ENCODE measurements at places on chromosomes 2 and 18.

GRCh38 chr2:85656468-85656867, 11.5 kb downstream of the SFTPB start:
- H3K4me3 ChIP-seq, result no peak overlapping the region
- no peaks in the 10 kb centered on the region for H3K4me1 ChIP-seq
- peak overlapping the region; percentile 89 for H3K27ac ChIP-seq
- DNase-seq, result no peak

GRCh38 chr18:10120622-10121021, 206.8 kb downstream of the VAPA start:
- H3K4me3 ChIP-seq, result no peak overlapping the region
- no peaks in the 10 kb centered on the region for H3K4me1 ChIP-seq
- no peak overlapping the region for H3K27ac ChIP-seq

- H3K27me3 ChIP-seq, result peaks cover 43% of the 10 kb centered on the region
- no peak overlapping the region for H3K27ac ChIP-seq
- no peak overlapping the region for H3K4me3 ChIP-seq
- peaks cover 1% of the 10 kb centered on the region for H3K36me3 ChIP-seq
- peaks cover 6% of the 10 kb centered on the region for H3K4me1 ChIP-seq
- no peak for DNase-seq
Observed at GRCh38 chr2:74767618-74768017, 66.3 kb upstream of the HK2 start.

- DNase-seq, result no peak
- no peaks in the 10 kb centered on the region for H3K27me3 ChIP-seq
- H3K36me3 ChIP-seq, result no peaks in the 10 kb centered on the region
- H3K4me1 ChIP-seq, result no peaks in the 10 kb centered on the region
Observed at GRCh38 chr2:155871940-155872339, 460.6 kb downstream of the NR4A2 start.

- no peak for DNase-seq
- no peak overlapping the region for H3K4me3 ChIP-seq
- peaks cover 2% of the 10 kb centered on the region for H3K36me3 ChIP-seq
- H3K27ac ChIP-seq, result no peak overlapping the region
Observed at GRCh38 chr2:118994778-118995177, 52.8 kb downstream of the MARCO start.

GRCh38 chr2:183284606-183285005, 160.4 kb downstream of the NUP35 start:
- H3K4me3 ChIP-seq, result no peak overlapping the region
- no peak for DNase-seq
- H3K36me3 ChIP-seq, result peaks cover 2% of the 10 kb centered on the region

- no peak overlapping the region for H3K4me3 ChIP-seq
- no peak overlapping the region for H3K27ac ChIP-seq
- no peak for DNase-seq
- H3K36me3 ChIP-seq, result no peaks in the 10 kb centered on the region
Observed at GRCh38 chr18:21345840-21346239, 103.8 kb downstream of the GREB1L start.

GRCh38 chr2:65691816-65692215, 259.4 kb upstream of the SPRED2 start:
- H3K27me3 ChIP-seq, result peaks cover 34% of the 10 kb centered on the region
- H3K27ac ChIP-seq, result no peak overlapping the region
- H3K4me1 ChIP-seq, result no peaks in the 10 kb centered on the region
- DNase-seq, result no peak
- no peak overlapping the region for H3K4me3 ChIP-seq
- H3K36me3 ChIP-seq, result no peaks in the 10 kb centered on the region

GRCh38 chr2:41867553-41867952, 180.3 kb upstream of the PKDCC start:
- H3K4me3 ChIP-seq, result peak overlapping the region; percentile 51
- DNase-seq, result no peak
- H3K27ac ChIP-seq, result peak overlapping the region; percentile 6
- no peaks in the 10 kb centered on the region for H3K36me3 ChIP-seq

DNA sequence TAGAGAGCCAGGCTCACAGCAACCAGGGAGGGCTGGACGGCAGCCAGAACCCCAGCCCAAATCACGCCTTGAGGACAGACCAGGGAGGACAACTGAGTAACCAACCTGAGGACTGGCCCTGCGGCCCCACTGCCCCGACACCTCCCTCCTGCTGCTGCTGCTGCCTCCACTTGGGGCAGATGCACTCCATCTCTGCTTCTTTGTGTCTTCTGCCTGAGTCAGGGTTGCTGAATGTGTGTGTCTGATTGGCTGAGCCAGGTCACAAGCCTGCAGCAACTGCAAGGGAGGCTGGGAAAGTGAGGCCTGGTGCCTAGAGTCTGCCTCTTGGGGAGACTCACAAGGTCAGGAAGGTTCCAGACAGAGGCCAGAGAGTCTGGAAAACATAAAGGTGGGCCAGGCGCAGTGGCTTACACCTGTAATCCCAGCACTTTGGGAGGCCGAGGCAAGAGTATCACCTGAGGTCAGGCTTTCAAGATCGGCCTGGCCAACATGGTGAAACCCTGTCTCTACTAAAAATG, 83.4 kb downstream of the ZFP36L2 start:
- no peaks in the 10 kb centered on the region for H3K27me3 ChIP-seq
- H3K27ac ChIP-seq, result peak overlapping the region; percentile 76
- no peak for DNase-seq
- peaks cover 45% of the 10 kb centered on the region for H3K4me1 ChIP-seq
- peak overlapping the region; percentile 69 for H3K4me3 ChIP-seq
- H3K36me3 ChIP-seq, result peaks cover 4% of the 10 kb centered on the region

DNA sequence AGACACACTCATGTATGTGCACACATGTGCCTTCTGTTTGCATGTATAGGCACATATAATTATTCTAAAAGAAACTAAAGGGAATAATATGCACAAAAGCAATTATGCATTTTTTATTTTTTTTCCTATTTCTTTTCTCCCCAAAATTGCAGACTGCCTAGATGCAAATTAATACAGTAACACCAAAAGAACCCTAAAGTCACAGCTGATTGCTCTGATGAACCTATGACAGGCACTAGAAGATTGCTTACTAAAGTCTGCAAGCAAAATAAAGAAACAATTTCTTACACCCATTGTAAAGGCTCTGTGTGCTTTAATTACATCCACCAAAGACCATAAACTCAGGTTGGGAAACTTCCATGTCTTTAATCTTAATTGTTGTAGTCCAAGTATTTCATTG, 7.7 kb upstream of the EML4 start:
- no peak overlapping the region for H3K4me3 ChIP-seq
- no peaks in the 10 kb centered on the region for H3K27me3 ChIP-seq

DNA sequence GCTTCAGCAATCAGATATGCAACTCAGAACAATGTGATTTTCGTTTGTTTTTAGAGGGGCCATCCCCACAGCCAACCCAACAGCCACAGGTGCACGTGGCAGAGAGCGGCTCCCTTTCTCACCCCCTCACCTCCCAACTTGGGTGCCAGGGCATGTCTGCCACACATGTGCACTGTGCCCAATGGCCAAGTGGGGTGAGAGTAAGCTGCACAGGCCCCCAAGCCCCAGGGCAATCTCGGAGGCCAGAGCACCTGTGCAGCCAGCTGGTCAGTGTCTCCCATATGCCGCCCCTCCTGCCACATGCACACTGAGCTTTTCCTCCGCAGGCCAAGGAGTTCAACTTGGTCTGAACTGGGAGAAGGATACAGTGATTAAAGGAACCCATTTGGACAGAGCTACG, 1130.2 kb downstream of the DSC3 start:
- no peaks in the 10 kb centered on the region for H3K36me3 ChIP-seq
- H3K4me1 ChIP-seq, result no peaks in the 10 kb centered on the region
- no peak for DNase-seq
- H3K27ac ChIP-seq, result no peak overlapping the region
- no peak overlapping the region for H3K4me3 ChIP-seq

- no peak for DNase-seq
- no peaks in the 10 kb centered on the region for H3K36me3 ChIP-seq
- H3K4me3 ChIP-seq, result no peak overlapping the region
- no peaks in the 10 kb centered on the region for H3K27me3 ChIP-seq
- H3K27ac ChIP-seq, result no peak overlapping the region
Observed at GRCh38 chr2:167863377-167863776, 384.0 kb downstream of the STK39 start.

GRCh38 chr2:188797371-188797770, 176.8 kb upstream of the COL3A1 start:
- H3K27ac ChIP-seq, result no peak overlapping the region
- peaks cover 2% of the 10 kb centered on the region for H3K36me3 ChIP-seq
- no peak overlapping the region for H3K4me3 ChIP-seq
- no peaks in the 10 kb centered on the region for H3K27me3 ChIP-seq
